ENCODE measurements at places on chromosomes 5 and 9.

DNA sequence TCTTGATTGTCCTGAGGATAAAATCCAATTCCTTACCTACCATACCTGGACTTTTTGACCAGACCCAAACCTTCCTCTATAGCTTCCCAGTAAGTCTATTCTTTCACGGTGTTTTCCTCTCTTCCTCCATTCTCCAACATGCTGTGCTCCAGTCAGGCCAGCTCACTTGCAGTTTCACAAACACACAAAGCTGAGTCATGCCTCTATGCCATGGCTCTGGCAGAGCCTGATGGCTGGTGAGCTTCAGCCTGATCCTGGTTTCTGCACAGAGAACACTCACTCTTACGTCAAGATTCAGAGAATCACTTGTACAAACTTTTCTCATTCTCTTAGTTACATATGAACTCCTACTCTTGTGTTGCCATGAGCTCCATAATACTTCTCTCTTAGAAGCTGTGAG, 27.7 kb upstream of the PAX5 start:
- no peak for DNase-seq

GRCh38 chr9:34375901-34376595, 650 bp downstream of the MYORG start:
- DNase-seq = peak; percentile 67

DNA sequence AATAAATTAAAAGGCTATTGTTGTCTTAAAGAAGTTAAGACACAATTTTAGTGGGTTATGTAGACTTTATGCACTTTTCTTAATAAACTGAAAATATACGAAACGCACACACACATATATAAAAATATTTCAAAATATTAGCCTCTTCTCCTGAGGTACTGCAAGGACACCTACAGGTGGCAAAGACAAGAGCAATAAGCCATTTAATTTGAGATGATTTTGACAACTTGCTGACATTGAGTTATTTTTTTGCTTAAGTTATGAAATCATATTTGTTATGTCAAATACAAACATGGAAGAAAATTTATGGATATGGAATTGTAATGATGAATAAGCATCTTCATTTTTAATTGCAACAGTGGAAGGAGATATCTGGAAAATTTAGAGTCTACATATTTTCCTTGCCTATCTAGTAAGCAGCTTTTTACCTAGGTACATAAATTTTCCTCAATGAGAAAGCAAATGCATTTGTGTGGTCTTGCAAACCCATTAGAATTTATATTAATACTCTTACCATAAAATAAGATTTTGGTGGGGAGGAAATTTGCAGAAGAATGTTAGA, 301.6 kb downstream of the ISL1 start:
- DNase-seq = peak; percentile 54

GRCh38 chr5:169248550-169248949, 52.4 kb downstream of the SLIT3 start:
- DNase-seq = no peak

DNA sequence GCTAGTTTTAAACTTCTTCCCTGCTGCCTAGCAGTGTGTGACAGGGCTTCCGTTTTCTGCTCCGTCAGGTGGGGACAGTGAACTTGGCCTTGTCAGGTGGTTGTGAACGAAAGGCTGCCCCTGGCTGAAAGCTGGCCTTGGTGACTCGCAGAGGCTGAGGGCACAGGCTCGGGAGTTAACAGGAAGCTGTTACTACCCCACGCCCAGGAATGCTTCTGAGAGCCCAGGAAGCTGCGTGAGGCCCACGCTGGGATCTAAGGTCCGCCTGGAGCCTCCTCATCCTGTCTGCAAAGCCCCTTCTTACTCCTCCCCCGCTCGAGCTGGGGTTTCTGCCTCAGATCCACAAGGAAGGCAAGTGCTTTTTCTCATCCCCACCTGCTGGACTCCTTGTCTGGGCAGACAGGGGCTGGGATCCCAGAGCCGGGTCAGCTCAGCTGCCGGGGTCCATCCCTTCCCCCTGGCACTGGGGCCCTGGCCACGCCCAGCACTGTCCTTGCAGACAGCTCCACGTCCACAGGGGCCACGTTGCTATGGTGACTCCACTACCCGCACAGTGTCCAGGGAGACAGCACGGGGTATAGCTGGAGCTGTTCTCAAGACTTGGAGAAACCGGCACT, 124.7 kb upstream of the TBC1D2 start:
- peak; percentile 11 for DNase-seq

DNA sequence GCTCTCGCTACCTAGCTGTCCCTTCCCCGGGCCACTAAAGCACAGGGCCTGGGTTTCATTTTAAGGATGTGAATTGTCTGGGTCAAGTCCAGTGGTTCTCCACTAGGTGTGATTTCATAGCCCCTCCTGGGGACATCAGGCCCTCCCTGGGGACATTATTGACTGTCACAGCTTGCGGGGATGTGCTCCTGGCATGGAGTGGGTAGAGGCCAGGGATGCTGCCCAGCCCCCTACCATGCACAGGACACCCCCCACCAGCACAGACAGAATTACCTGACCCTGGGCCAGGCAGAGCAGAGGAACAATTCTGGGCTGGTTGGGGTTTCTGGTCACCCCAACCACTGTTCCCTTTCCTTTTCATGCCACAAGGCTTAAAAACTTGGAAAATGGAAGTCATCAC, 4.1 kb downstream of the FAM78A start:
- no peak for DNase-seq

DNA sequence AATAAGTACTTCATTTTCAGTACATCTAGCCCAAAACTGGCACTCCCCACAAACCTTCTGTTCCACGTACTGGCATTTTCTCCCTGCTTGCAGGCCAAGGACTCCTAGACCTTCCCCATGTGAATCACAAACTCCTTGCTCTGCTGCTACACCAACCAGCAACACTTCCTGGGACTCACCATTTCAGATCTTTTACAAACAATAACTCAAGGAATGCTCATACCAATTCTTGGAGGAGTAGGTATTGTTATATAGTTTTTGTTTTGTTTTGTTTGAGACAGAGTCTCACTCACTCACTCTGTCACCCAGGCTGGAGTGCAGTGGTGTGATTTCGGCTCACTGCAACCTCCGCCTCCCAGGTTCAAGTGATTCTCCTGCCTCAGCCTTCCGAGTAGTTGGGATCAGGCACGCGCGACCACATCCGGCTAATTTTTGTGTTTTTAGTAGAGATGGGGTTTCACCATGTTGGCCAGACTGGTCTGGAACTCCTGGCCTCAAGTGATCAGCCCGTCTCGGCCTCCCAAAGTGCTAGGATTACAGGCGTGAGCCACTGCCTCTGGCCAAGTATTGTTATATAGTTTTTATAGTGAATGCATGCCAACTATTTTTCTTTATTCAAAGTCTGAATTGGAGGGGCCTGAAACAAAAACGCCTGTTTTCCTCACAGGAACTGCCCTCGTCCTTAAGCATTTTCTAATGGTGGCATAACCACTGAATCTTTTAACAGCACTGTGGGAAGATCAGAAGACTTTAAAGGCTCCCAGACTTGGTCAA, 210.8 kb downstream of the TSSK1B start:
- no peak for DNase-seq

- DNase-seq = no peak
Measured at GRCh38 chr9:119884438-119884837, 515.2 kb upstream of the BRINP1 start.

- no peak for DNase-seq
Measured at GRCh38 chr5:80283360-80283759, 27.5 kb upstream of the SERINC5 start.

DNA sequence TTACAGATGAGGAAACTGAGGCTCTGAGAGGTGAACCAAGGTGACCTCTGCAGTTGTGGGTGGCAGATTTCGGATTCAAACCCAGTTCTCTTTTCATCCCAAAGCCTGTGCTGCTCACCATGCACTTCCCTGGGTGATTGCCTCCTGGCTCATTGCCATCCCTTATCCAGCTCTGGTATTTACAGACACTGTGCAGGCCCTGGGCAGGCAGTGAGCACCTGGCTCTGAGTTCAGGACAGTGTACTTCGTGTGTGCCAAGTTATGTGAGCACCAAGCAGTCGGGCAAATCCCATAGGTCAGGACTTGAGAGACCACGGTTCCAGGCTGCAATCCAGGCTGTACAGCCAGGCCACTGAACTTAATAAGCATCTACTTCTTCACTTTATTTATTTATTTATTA, 1.4 kb downstream of the LRSAM1 start:
- peak; percentile 75 for DNase-seq

- DNase-seq = peak; percentile 6
Measured at GRCh38 chr5:136364307-136364706, 1.0 kb downstream of the TRPC7 start.

DNA sequence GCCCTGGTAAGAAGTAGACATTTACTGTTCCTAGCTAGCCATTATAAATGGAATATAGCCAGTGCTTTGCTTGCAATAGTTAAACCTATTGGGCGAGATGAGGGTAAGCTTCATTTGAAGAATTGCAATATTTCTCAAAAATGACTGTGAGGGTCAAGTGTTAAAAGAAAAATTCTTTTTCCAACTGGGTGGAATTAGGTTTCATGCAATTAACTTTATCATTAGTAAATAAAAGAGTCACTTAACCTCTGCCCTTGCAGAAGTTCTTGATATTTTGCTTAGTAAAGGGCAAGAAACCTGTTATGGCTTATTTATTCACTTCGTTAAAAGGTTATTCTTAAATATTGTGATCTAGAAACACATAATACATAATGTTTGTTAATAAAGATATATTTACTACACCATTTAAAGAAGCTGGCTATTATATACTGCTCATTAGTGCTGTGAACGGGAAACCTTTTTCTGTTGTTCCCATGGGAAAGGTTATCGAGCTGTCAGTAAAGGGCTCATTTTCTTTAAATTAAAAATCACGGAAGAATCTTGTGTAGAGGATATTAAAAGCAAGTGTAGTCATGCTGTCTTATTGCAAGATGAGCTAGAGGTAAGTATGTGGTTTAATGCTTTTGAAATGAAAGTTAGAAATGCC, 370.5 kb downstream of the CSNK1G3 start:
- DNase-seq = peak; percentile 85

- DNase-seq = no peak
Measured at GRCh38 chr9:135339378-135339973, 140.1 kb upstream of the PPP1R26 start.

- no peak for DNase-seq
Measured at GRCh38 chr5:56670916-56671315, 144.4 kb upstream of the MAP3K1 start.

GRCh38 chr5:170025853-170026252, 45.6 kb upstream of the INSYN2B start:
- DNase-seq = no peak

DNA sequence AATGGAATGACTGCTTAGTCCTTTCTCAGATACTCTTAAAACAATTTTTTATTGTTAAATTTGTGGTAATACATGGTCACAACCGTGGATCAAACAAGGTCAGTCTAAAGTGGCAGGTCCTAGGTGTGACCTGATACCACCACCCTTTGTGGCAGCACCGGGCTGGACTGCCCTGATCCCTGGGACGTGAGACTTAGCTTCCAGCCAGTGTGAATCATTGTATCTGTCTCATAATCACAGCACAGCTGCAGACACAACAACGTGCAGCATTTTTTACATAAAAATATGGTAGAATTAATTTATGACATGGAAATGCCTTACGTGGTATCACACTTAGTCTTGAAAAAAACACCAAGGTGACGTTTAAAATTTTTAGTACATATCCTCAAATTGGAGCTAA, 7.8 kb downstream of the TOR1B start:
- DNase-seq = no peak

- no peak for DNase-seq
Measured at GRCh38 chr5:14590949-14591348, 9.4 kb downstream of the OTULINL start.

GRCh38 chr9:126415741-126416370, 89.2 kb downstream of the MVB12B start:
- DNase-seq = peak; percentile 32

DNA sequence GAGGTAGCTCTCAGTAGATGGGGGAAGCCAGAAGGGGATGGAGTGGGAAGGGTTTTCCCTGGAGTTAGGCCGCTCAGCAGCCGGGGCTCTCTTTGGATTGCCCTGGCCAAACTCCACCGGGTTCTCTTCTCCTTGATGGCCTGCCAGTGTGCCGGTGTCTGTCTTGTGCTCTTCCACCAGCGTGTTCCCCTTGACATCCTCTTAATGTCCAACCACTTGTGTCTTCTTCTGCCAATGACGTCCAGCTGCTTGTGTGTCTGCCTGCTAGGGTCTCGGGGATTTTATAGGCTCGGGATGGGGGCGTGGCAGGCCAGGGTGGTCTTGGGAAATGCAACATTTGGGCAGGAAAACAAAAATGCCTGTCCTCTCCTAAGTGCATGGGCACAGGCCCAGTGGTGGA, 313.1 kb upstream of the PUM3 start:
- no peak for DNase-seq

GRCh38 chr5:8473827-8474568, 605.0 kb downstream of the MTRR start:
- peak; percentile 21 for DNase-seq

- DNase-seq = no peak
Measured at GRCh38 chr5:75387806-75388205, 50.8 kb downstream of the HMGCR start.

DNA sequence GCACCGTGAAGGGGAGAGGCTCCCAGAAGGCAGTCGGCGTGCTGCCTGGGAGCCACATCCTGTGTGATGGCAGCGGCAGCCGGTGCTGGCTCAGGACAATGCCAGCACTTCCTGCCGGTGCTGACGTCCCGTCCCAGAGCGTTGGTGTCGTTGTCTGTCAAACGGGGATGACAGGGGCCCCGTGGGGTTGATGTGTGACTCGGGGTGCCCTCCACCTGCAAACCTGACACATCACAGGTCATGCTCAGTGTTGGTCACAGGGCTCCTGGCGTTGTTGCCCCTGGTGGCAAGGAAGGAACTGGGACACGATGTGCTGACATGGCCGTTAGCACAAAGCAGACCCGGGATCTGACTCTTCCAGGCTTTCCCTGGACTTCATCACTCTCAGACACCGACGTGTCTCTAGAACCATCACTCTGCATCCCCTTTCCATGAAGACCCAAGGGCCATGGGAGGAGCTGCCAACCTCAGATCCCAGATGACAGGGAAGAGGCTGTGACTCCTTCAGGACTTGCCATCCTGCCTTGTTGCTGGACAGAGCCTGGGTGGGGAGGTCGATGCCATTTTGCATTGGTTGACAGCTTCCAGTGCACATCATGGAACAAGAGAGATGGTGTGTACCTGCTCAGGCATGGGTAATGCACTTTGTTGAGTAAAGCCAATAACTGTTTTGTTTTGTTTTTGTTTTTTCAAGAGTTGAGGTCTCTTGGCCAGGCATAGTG, 21.5 kb downstream of the PLPP7 start:
- peak; percentile 49 for DNase-seq

DNA sequence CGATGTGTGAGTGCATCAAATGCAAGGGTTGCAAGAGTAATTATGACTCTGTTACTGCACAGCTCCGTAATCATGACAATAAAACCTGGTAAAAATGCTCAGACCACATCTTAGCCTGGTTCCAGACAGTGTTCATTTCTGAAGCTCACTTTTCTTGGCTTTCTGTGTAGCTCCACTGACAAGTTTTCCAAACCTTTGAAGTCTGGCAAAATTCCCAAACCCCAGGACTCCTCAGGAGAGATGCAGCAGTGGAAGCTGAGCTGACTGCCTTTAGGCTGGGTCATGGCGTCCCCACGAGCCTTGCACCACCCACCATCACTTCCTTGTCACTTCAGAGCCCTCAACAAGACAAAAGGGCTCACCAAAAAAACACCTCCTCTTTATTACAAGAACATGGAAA, 131.6 kb upstream of the TAS2R1 start:
- no peak for DNase-seq

- DNase-seq = peak; percentile 13
Measured at GRCh38 chr9:135567311-135567710, 5.8 kb downstream of the PAEP start.

GRCh38 chr9:131165523-131165922, 40.1 kb downstream of the NUP214 start:
- DNase-seq = no peak

GRCh38 chr5:149217096-149217802, 54.4 kb upstream of the AFAP1L1 start:
- no peak for DNase-seq

Measured in NCI-H69 (cell line).